Upper lobe of left lung (tissue), 6 donors: ENCODE measurements at places on chromosomes 3 and 15.

DNA sequence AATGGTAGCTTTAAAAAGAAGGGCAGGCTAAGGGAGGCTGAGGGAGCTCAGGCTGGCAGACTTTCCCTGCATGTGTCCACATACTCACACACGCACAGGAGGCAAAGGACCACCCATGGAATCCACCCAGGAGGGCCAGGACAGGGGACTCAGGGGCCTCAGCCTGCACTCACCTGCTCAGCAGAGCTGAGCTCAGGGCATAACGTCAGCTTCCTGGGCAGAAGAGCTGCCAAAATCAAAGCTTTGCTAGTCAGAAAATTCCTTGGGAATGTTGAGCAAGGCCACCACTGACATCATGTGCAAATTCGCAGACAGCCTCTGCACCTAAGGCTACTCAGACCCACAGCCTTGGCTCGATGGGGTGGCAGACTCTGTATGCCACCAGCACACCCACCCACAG lies 16.4 kb upstream of the ALAS1 start:
- DNase-seq = no peak

DNA sequence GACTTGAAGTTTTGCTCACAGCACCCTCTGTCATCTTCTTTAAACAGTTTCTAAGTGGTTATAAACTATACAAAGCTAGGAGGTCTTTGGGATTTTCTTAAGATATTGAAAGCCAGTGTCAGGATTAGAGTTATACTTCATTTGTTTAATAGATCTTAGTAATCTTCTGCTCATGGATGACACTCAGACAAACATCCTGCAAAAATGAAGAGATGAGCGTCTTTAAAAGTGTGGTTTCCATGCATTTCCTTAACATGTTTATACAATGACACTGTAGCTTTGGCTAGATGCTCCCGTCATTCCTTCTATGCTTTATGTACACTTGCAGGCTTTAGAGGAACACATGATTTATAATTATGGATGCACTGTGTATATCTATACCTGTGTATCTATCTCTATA lies 182.2 kb downstream of the NAALADL2 start:
- DNase-seq = no peak

DNA sequence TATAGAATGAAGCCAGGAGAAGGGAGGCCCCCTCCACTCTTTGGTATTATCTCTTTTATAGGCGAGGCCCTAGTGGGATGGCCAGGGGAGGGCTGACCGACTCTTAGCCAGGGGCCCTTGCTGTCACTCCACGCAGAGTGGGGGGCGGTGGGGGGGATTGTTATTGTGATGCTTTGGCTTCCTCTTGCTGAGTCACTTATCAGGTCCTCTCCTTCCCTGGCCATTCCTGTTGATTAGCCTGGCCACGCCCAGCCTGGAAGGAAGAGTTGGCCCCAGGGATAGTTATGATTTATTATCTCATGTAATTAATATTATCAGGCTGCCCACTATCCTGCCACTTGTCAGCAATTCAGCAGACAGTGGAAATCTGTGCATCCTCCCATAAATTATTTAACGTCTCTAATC lies 25.5 kb upstream of the SKOR1 start:
- DNase-seq = no peak

DNA sequence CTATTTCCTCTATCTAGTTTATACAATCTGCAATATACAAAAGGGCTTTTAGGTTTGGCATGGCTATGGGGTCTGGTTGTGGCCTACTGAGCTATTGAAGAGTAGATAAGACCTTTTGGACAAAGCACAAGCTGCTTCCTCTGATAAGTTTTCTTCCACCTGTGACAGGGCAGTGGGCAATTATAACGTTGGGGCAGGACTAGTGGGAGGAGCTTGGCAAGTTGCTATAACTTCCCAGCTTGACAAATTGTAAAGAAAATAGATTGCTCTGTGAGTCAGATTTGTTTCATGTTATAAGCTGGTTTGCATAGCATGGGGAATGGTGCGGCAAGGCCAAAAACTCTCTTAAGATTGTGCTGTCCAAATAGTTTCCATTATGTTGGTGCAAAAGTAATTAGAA lies 64.9 kb downstream of the SLC7A14 start:
- no peak for DNase-seq

DNA sequence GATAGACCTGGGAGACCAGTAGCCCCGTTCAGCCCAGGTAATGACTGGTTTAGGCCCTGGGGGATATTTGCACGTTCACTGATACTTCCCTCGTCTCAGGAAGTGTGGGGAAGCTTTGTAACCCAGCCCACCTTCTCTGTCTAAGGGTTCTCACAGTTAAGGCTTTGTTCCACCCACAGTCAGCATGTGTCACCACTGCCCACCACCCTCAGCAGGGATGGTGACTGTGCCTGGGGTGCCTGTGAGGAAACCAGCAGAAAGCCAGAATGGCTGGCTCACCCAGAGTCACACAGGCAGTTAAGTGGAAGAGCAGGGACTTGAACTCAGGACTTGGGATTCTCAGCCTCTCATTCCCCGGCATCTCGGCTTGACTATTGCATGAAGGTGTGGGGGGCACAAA lies 5.2 kb downstream of the KBTBD13 start:
- no peak for DNase-seq
